ENCODE measurements at places on chromosomes 7 and 10.

DNA sequence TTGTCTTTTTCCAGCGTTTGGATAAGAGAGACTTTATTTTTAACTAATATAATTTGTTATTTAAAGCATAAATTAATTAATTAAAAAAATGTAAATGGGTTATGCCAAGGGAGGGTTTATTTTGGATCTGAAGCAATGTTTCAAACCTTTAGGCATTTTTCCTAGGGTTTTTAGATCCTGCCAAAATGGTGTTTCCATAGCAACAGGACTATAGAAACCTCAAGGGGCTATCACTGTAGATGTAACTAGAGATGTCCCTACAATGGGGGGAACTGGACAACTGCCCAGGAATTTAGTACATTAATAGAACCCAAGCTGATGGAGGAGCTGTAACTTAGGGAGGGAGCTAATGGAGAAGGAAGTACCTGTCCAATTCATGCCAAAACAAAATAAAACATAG lies 57.3 kb downstream of the SLC39A12 start:
- no peak for DNase-seq

GRCh38 chr10:115948465-115948864 lies 324.5 kb downstream of the GFRA1 start:
- DNase-seq: no peak

DNA sequence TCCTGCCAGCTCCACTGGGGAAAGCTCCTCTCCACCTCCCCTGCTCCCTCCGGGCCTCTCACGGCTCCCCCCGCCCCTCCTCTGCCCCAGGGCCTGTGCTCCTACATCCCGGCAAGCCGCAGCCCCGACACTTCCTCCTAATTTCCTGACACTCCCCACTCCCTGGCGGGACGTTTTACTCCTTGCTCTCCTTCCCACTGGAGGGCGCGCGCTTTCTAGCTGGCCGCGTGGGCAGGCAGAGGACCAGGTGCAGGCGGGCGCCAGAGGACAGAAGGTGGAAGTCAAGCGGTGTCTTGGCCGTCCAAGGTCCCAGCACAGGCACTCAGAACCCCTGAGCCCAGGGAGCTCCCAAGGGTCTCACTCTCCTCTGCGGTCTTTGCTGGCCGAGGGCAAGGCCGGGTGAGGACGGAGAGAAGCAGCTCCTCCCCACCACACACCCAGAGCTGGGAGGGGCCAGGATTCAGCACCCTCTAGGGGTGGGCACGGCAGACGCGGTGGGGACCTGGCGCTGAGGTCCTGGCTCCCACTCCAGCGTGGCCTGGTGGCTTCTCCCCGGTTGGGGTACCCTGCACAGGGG lies 19.1 kb downstream of the ADAM8 start:
- no peak for DNase-seq

DNA sequence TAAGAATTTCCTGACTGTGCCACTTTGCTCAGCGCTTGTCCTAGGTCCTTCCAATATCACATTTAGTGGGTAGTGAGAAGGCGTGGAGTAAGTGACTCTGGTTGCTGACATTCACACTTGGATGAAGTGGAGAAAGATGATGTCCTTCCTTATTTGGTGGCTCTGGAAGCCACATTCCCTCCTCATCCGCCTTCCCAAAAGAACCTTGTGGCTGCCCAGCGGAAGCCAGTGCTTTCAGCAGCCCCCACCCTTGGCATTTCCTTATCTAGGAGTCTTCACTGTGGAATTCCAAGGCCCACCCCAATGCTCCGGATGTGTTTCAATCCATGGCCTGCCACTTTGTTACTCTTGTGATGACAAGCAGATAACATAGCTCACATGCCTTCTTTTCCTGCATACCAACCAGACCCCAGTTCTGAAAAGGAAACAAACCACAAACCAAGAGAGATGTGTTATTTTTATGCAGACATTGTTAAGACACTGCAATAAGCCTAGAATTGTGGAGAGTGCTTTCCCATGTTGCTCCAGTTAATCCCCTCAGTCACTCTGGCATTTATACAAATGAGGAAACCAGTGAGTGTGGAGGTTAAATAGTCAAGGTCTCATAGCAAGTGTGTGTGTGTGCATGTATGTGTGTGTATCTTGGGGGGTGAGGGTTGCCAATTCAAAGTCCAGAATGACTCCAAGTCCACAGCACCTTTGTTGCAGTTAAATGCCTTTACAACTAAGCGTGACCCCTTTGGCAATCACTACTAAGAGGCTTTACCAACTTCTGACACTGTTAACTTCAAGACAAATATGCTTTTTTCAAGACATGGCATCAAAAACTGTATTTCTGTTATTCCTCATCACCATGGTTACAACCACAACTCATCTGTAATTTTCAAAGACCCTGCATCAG lies 10.3 kb upstream of the ANKRD1 start:
- no peak for DNase-seq

DNA sequence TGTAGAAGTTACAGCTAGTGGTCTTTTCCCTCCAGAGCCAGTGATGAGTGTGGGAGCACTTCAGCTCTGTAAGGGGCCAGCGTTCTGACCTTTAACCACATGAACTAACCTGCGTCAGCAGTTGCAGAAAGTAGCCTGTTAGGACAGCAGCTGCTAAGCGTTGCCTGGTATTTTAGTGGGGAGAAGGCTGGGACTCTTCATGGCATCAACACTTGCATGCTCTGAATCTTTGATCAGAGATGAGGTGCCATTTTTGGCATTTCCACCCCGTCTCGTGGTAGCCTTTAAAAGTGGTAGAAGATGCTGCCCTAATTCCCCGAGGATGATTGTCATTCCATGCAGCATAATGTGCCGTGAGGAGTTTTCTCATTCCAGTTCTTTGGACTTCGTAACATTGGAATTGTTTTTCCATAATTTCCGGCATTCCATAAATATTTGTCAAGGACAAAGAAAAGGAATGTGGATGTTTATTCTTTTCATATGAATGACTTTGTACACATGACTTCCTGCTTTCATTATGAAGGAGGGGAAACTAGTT lies 92.2 kb downstream of the AVL9 start:
- DNase-seq: no peak

- no peak for DNase-seq
Measured at GRCh38 chr7:13742811-13743210, 246.7 kb downstream of the ETV1 start.

- no peak for DNase-seq
Measured at GRCh38 chr10:48309711-48310226, 3.3 kb downstream of the MAPK8 start.

DNA sequence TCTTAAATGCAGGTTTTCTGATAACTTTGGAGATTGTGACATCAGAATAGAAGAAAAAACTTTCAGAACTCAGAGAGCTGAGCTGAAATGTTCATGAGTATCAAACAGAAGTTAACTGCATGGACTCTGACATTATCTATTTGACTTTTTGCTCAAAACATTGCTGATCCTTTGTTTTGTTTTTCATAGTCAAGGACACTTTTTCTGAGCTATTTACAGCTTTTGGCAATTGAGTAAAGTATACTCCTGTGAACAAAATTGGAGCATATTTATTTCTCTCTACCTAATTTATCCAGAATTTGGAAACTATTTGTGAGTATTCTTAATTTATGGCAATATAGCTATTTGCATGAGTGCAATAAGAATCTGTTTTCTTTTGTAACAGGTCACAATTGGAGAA lies 11.1 kb downstream of the KCP start:
- no peak for DNase-seq

DNA sequence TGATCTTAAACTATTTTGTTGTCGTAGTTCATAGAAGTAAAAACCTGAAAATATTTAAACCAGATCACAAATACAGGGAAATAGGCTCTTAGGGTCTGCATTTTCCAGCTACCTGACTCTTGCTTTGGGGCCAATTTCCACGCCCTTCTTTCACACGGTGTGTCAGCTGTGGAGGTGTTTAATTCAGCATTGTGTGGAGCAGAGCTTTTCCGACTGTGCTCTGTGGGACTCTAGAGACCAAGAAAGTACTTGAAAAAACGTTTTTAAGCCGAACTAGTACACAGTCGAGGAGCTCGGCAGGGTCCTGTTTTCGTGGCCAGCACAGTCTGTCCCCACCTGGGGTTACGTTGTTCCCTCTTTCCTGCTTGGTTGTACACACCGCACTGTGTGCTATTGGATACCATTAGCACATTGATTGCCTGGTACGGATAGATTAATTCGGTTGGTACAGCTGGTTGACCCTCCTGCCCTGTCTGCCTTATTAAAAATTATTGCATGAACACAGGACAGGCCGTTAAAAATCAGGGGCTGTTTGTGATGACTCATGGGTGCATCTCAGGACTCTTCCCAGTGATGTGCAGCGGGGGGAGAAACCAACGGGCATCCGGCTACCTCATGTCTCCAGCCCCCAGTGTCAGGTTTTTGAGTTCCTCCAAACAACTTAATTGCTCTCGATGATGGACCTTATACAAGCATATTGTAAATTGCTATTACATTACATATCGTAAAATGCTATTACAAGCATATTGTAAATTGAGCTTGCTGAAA lies 80.7 kb upstream of the BTBD16 start:
- DNase-seq: no peak

DNA sequence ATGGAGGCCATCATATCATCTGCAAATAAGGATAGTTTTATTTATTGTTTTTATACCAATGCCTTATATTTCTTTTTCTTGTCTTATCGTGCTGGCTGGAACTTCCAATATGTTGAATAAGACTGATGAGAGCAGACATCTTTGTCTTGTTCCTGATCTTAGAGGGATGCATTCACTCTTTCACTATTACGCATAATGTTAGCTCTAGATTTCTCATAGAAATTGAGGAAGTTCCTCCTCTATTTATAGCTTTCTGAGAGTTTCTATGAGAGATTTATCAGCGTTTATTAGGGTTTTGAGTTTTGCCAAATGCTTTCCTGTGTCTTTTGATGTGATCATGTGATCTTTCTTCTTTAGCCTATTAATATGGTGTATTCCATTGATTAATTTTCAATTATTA lies 49.3 kb downstream of the COL28A1 start:
- no peak for DNase-seq

GRCh38 chr10:131915990-131916766 lies 15.4 kb downstream of the PPP2R2D start:
- DNase-seq: no peak

- DNase-seq: no peak
Measured at GRCh38 chr7:8259586-8260222, 2.3 kb downstream of the ICA1 start.

GRCh38 chr7:98000356-98000755 lies 10.4 kb upstream of the OCM2 start:
- no peak for DNase-seq

- no peak for DNase-seq
Measured at GRCh38 chr10:71475243-71475871, 78.6 kb downstream of the CDH23 start.

GRCh38 chr10:75654171-75654771 lies 222.8 kb downstream of the LRMDA start:
- DNase-seq: no peak

DNA sequence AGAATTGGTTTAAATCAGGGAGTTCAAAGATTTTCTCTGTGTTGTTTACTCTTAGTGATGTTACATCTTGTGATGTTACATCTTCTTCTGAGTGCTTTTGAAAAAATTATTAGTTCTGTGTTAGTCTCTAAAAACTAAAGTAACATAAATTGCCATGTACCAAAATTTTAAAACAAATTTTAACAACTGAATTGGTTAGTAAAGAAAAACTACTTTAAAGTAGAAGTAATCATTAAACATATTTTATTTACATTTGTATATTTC lies 5.2 kb upstream of the IGF2BP3 start:
- no peak for DNase-seq

GRCh38 chr10:55627501-55628051 lies 733.5 kb downstream of the ZWINT start:
- DNase-seq: no peak

DNA sequence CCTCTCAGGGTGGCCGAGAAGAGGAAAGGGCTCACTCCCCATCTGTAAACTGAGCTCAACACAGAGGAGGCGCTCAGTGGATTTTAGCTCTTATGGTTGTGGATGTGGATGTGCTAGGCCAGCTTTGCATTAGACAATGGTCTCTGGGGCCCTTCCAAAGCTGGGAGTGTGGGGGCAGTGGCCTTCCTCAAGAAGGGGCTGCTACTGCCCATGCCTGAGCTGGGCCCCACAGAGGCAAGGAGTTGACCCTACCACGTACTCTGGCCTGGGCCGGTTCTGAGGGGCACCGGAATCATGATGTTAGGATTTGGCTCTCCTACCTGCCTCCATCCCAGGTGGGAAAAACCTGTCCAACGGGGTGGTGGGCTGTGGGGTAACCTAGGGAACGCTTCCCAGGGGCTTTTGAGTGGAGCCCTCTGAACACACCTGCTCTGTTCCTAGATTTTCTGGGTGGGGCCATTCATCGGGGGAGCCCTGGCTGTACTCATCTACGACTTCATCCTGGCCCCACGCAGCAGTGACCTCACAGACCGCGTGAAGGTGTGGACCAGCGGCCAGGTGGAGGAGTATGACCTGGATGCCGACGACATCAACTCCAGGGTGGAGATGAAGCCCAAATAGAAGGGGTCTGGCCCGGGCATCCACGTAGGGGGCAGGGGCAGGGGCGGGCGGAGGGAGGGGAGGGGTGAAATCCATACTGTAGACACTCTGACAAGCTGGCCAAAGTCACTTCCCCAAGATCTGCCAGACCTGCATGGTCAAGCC lies 11.5 kb downstream of the AQP1 start:
- no peak for DNase-seq

GRCh38 chr7:15305002-15305600 lies 256.7 kb downstream of the AGMO start:
- DNase-seq: no peak

DNA sequence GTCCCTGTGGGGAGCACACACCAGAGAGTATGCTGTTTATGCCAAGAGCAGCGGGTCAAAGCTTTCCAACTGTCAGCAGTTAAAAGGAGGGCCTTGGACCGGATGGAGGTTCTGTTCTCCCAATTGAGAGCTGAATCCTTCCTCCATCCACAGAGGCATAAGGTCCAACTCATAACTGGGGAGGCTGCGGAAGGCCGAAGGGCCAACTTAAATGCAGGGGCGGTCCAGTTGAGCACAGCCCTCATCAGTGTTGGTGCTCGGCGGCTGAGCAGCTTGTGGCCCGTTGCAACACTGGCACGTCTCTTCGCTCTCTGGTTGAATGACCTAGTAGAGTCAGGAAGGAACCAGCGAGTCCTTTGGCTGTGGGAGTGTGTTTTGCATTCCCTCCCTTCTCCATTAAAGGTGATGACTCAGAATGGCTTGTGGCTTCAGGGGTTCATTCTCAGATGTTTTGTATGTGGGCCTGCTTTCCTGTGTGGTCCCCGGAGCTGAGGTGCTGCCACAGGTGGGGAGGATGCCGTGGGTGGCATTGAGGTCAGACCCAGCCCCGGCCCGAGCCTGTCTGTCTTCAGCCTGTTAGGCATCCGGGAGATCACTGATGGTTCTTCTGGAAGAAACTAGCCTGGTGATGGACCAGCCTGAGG lies 44.8 kb upstream of the DMBT1 start:
- DNase-seq: no peak

DNA sequence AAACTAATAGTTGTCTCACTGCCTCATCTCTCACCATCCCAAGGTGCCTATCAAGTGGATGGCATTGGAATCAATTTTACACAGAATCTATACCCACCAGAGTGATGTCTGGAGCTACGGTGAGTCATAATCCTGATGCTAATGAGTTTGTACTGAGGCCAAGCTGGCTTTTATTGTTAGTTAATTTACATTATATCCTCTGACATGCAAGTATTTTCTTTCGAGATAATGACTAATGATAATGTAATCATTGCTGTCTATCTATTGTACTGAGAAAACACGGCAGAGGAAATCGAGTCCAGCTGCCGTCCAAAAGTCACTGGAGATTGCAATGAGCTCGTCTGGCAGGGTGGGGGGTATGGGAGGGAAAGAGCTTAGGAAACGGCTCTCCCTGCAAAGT lies 172.4 kb upstream of the LANCL2 start:
- no peak for DNase-seq

GRCh38 chr10:62788861-62789467 lies 15.6 kb upstream of the ADO start:
- DNase-seq: no peak

GRCh38 chr10:26331371-26331770 lies 106.8 kb upstream of the APBB1IP start:
- DNase-seq: no peak
